Renal pelvis (tissue), 12 donors: ENCODE measurements at places on chromosomes 6 and 20. TPM values are rescaled to one million over a fixed set of nuclear protein-coding genes. Genes with fewer than 3 reads are reported as not detected.

- DNase-seq = peak; percentile 75
These were observed 253.8 kb upstream of the CITED2 start for GRCh38 chr6:139628270-139628669.

DNA sequence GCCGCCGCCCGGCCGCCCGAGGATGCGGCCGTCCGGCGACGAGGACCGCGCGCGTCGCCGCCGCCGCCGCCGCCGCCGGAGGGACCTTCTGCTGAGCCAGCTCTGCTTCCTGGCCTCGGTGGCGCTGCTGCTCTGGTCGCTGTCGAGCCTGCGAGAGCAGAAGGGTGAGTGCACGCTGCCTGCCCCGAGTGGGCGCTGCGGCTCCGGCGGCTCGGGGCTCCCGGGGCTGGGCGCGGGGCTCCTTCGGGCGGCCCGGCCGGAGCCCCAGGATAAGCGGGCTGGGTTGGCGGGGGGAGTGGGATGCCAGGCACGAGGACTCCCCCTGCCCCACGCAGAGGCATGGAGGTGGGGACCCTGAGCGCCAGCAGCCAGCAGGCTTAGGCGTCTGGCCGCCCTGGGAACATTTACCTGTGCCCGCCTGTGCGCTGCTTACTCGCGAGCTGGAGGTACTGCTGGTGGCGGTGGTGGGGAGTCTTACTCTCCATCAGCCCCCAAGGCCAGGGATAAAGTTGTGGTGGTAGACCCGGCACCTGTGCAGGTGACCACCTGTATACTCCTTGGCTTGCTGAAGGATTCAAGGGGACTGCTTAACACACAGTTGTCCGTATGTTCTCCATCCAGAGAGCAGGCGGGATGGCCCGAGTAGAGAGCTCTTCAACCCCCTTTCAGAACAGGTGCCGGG, 520 bp downstream of the SLC24A3 start:
- DNase-seq = peak; percentile 70

- no peak for DNase-seq
These were observed 14.0 kb downstream of the SMLR1 start for GRCh38 chr6:130841128-130841728.

DNA sequence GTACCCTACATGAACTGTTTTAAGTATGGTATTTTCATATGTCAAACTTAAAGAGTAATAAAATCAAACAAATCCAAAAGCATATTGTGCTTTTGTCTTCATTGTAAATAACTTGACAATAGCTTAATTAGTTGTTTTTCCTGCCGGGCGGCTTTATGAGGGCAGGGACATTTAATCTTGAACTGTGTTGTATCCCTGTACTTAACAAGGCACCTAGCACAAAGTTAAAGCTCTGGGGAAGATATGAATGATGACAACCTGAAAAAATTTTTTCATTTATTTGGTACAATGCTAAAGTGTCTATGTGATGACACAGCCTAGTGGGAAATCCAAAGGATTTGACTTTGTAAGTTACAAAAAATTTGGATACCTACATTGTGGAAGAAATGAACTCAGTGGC, 502 bp upstream of the HACE1 start:
- DNase-seq = no peak

Gene SYTL3
- 5.4 TPM for polyA plus RNA-seq
